ENCODE measurements at places on chromosomes 7 and 10.
A peak's percentile ranks its signal among the peaks of the same experiment; 100 is the strongest.

DNA sequence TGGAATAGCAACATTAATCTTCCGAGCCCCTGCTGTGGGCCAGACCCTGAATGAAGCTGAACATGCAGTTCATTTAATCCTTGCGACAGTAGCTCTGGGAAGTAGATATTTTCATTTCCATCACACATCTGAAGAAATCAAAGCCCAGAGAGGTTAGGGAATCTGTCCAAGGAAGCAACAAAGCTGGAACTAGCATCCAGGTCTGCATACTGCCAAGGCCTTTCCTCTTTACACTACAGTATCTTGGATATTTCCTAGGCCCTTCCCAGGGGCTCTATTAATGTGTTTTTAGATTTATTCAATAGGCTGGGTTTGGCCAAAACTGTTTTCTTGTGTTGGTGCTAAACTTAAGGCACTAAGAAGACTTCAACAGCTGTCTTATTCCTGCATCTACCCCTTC is 48.1 kb downstream of the FAM13C start:
- no peak for DNase-seq

GRCh38 chr10:84542522-84543490 is 214.4 kb downstream of the CCSER2 start:
- peak; percentile 15 for DNase-seq

GRCh38 chr10:109898666-109899355 is 24.5 kb downstream of the XPNPEP1 start:
- DNase-seq: no peak

DNA sequence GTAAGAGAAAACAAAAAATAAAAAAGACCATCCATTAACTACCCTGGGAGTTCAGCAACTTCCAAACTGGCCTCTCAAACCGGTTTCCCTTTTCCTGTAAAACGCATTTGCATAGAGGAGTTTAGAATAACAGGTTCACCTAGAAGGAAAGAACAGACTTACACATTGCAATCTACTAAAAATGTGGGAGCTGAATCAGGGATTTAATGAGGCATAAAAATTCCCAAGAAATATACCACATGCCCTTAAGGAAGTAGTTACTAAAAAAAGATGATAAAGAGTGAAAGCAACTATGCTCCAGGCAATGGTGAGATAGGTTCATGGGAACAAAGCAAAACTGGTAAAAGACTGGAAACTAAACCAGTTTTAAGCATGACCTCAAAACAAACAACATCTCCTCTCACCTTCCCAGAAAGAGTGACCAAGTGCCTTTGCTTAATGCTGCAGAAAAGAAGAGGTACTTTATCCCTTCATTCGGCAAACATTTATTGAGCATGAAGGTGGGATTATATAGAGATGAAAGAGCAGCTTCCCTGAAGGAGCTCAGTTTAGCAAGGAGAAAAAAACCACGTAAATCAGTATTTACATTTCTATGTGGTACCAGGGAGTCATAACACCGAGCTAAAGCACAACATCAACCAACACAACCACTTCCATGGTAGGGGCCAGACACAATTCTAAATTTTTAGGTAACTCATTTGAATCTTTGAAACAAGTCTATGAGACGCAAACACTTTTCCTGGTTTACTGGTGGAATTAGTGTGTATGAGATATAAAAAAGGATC is 152.8 kb downstream of the SGMS1 start:
- peak; percentile 25 for DNase-seq

DNA sequence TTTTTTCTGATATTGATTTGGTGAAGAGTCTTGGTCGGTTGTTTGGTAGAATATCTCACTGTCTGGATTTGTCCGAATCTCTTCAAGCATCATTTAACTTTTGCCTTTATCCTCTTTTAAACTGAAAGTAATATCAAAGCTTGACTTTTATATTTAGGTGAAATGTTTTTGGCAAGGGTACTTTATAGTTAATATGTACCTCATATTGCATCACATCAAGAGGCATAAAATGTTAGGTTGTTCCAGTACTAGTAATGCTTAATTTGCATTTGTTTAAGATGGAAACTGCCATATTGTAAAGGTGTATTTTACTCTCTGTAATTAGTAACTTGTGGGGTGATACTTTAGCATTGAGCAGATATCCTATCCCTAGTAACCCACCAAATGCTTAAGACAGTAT is 17.1 kb upstream of the DDX21 start:
- DNase-seq: no peak

DNA sequence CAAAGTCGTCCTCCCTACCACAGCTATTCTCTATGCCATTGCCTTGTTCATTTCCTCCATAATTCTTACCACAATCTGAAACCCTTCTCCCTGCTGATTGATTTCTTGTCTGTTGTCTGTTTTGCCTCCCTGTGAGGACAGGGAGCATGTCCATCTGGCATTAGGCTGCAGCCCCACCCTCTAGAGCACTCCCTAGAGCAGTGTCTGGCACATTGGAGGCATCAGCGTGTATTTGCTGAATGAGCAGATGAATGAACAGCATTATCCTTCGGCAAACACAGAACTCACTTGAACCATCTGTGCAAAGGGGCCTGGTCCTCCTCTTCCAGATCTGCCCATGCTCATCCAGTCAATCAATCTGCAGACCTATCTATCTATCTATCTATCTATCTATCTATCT is 5.1 kb upstream of the DMBT1 start:
- DNase-seq: no peak

Data from putamen (tissue), 1 donor.